Activated T-cell treated with anti-CD3 and anti-CD28 coated beads, Interleukin-2, amount 50 U/mL, for 48 hours (primary cell): ENCODE measurements at places on chromosomes 7 and 10.

DNA sequence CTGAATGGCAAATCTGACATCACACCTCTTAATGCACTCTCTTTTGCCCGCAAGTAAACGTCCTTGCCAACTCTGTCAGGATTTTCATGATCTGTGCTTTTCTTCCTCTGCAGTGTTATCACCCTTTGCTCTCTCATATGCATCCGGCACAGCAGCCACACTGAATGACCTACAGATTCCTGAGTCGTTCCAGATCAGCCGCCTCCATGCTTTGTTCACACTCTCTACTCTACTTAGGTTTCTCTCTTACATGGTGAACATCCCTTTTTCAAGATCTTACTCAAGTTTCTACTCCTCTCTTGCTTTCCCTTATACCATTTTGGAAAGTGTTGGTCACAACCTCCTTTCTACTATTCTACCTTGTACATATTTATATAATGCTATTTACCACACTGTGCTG lies 127.7 kb upstream of the AOAH start:
- DNase-seq, result peak; percentile 50

- no peak for DNase-seq
Observed at GRCh38 chr7:13159003-13159402, 471.6 kb downstream of the ARL4A start.

DNA sequence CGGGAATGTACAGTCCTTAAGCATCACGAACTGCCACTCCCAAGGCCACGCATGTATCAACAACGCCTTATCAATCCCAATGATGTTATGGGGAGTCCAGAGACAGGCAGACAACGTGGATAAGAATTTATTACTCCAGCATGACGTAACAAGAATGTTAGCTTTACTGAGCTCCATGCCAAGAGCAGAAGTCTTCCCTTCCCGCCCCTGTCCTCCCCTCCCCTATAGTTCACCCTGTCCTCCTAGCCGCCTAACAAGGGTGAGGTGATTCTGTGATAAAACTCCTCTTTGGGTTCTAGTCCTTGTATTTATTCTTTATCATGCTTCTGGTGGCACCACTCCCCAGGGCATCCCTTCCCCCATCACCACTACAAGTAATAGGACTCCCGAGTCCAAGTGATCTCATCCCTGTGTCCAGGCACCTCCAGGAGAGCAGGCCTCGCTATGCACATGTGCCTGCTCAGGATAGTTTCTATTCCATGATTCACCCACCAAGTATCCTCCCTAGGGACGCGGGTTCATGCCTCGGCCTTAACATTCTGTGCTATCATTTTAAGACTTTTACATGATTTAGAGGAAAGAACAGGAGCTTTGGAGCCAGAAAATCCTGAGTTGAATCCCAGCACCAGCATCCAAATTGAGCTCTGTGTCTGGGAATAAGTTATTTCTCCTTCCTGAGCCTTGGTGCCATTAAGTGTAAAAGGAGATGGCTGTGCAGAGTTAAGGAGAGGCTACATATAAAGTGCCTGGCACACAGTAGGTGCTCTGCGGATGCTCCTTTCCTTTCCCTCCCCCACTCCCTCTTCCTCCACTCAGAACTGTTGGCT lies 15.4 kb downstream of the GSDME start:
- no peak for DNase-seq

GRCh38 chr7:151013356-151013732 lies 10.9 kb downstream of the ATG9B start:
- no peak for DNase-seq

GRCh38 chr10:132305654-132306342 lies 2.0 kb downstream of the STK32C start:
- no peak for DNase-seq

DNA sequence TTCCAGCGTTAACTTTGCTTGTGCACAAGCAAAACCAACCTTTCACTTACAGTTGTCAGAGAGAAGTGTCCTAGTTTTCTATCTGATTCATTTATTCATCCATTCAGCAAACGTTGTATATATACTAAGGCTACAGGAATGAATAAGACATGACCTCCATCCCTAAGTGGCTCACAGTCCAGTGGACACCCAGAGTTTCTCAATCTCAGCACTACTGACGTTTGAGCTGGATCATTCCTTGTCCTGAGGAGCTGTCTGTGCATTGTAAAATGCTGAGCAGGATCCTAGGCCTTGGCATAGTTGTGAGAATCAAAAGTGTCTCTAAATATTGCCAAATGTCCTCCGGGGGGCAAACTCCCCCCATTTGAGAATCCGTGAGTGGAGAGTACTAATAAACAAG lies 166.7 kb upstream of the PRKCQ start:
- no peak for DNase-seq

- no peak for DNase-seq
Observed at GRCh38 chr7:127858091-127858914, 172.9 kb downstream of the LRRC4 start.

DNA sequence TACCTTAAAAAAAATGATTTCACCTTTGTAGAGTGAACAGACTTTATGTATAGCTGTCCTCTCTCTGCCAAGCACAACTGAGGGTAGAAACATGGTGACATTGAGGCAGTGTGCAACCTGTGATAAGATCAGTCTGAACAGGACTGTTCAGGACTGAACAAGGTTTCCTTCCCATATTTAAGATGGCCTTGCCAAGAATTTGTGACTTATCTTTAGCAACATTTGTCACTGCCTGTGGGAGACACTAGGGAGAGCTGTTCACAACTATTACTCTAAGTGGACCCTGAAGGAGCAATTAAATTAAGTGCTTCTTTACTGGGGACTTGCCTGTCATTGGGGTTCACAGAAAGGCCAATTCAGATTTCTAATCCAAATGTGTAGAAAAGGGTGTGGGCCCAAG lies 6.7 kb downstream of the OR13A1 start:
- no peak for DNase-seq

- DNase-seq, result no peak
Observed at GRCh38 chr7:37173670-37174069, 275.0 kb downstream of the ELMO1 start.

DNA sequence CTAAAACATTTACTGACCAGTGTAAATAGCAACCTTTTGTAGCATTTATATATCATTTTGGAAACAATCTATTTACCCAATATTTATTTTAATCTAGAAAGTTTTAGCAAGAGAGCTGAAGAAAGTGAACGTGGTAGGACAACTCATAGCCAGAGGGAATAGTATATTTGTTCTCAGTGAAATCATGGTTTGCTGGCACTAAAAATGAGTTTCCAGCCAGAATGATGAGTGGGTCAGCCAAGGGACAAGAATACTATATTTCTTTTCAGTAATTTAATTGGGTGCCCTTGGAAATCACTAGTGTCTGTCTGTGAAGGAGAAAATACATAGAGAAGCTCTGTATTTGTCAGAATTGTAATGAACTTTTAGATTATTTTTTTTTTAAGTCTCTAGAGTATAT lies 74.9 kb downstream of the MINPP1 start:
- no peak for DNase-seq

- DNase-seq, result no peak
Observed at GRCh38 chr10:46079831-46080585, 33.9 kb upstream of the MSMB start.

DNA sequence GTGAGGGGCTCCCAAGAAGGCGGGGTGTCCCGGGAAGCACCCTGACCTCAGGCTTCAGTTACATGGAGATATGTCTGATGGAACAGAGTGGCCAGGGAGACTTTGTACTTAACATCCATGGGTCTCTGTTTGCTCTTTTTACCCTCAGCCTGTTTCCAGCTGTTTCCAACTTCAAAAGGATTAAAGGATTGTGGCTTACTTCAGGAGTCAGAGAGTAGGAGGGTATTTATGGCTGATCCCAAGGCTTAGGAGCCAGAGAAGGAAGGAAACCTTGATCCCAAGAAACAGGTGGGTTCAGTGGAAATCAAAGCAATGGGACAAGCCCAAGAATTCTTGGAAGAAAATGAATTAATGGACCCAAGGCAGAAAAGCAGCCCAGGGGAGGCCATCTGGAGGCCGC lies 37.7 kb upstream of the ZNF438 start:
- DNase-seq, result no peak

GRCh38 chr10:102639537-102639936 lies 4.7 kb upstream of the TRIM8 start:
- DNase-seq, result no peak

DNA sequence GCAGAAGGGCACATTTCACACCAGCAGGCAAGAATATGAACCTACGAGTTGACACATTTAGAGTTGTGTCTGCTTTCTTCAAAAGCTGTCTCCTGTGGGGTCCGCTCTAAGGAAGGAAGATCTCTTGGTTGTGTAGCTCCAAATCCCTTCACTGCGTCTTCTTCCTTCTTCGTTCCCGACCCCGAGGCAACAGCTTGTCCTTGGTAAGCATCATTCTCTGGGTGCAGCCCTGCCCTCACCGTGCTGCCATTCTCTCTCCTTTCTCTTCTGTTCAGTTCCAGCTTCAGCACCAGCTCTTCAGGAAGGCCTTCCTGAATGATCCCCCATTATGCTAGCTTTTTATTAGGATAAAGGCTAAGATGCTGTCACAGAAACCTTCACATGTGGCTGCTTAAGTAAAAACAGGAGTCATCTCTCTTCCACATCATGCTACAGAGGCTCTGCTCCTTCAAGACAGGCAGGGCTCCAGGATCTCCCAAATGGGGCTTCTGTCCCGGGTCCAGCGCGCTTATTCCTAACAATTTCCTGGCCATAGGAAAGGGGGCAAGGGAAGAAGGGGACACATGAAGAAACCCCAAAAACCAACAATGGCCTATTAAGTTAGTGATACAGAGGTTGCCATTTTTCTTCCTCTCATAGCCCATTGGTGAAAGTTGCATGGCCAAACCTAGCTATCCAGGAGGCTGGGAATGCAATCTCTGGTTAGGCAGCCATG lies 52.2 kb upstream of the SHH start:
- no peak for DNase-seq
